ENCODE measurements at places on chromosomes 4 and X. TPM values are rescaled to one million over a fixed set of nuclear protein-coding genes. Genes with fewer than 3 reads are reported as not detected.

GPC3 gene
- total RNA-seq = 271 TPM

XPNPEP2 gene
- total RNA-seq = 4.2 TPM

EFHC2 gene
- 0.27 TPM for total RNA-seq

ATP2B3 gene
- total RNA-seq = 0.18 TPM

FAM47E gene
- 1.9 TPM for total RNA-seq

DNA sequence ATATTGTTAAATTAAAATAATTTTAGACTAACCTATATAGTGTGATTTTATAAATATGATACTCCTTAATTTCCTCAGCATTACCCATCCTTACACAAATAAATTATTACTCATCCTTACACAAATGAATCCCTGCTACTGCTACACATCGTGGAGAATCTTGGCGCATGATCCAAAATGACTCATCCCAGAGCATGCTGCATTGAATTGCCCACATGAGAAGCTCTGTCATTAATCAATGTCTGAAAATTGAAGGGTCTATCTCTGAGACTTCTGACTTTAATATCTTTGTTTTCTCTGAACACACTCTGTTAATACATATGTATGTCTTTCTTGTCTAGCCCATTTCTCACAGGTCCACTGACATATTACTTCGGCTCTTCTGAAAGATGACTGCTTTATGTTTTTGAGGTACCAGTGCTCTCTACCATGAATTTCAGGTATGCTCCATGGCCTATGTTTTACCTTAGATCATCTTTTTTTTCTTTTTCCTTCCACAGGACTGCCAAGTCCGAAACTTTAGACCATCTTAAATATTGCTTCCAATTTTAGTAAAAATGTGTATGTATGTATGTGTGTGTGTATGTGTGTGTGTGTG, 15.7 kb upstream of the DUSP21 start:
- H3K36me3 ChIP-seq = no peaks in the 10 kb centered on the region
- no peaks in the 10 kb centered on the region for H3K27me3 ChIP-seq

DNA sequence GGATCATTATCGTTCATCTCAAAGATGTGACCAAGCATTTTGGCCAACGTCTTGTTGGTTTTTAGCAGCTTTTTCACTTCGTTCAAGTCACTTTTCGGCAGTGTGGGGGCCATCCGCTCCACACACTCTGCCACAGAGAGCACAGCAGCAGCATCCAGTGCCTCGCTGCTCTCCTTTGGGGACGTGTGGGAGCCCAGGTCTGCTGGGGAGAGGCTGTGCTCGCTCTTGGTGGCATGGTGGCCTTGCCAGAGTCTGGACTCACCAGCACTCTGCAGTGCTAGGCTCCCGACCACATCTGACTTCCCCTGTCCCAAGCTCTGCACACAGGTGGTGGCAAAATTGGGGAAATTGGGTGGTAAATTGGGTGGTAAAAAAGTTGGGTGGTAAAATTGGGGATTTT, 50.6 kb downstream of the GPR50 start:
- H3K27me3 ChIP-seq = peaks cover 12% of the 10 kb centered on the region
- no peak for DNase-seq
- no peak overlapping the region for H3K4me3 ChIP-seq
- H3K27ac ChIP-seq = no peak overlapping the region
- no peaks in the 10 kb centered on the region for H3K36me3 ChIP-seq
- H3K4me1 ChIP-seq = no peaks in the 10 kb centered on the region

GRCh38 chrX:115533485-115533884, 27.5 kb upstream of the PLS3 start:
- H3K36me3 ChIP-seq = no peaks in the 10 kb centered on the region
- H3K4me1 ChIP-seq = no peaks in the 10 kb centered on the region
- H3K27ac ChIP-seq = peak overlapping the region; percentile 31
- peak; percentile 30 for DNase-seq
- no peak overlapping the region for H3K4me3 ChIP-seq

GRCh38 chr4:54737421-54737820, 79.7 kb downstream of the KIT start:
- no peaks in the 10 kb centered on the region for H3K27me3 ChIP-seq
- DNase-seq = peak; percentile 38
- H3K4me3 ChIP-seq = no peak overlapping the region
- H3K36me3 ChIP-seq = no peaks in the 10 kb centered on the region
- H3K27ac ChIP-seq = no peak overlapping the region

GRCh38 chrX:42127563-42127962, 204.2 kb upstream of the CASK start:
- no peaks in the 10 kb centered on the region for H3K36me3 ChIP-seq
- peaks cover 7% of the 10 kb centered on the region for H3K27me3 ChIP-seq
- DNase-seq = peak; percentile 39
- no peak overlapping the region for H3K27ac ChIP-seq

GRCh38 chr4:160450876-160451275, 1348.0 kb downstream of the RAPGEF2 start:
- no peaks in the 10 kb centered on the region for H3K27me3 ChIP-seq
- H3K27ac ChIP-seq = no peak overlapping the region
- DNase-seq = no peak

- H3K27me3 ChIP-seq = peaks cover 16% of the 10 kb centered on the region
- no peak for DNase-seq
- H3K4me3 ChIP-seq = no peak overlapping the region
- no peak overlapping the region for H3K27ac ChIP-seq
Observed at GRCh38 chrX:45445745-45446412, 245.2 kb upstream of the DIPK2B start.

GRCh38 chr4:36516522-36517095, 235.2 kb downstream of the DTHD1 start:
- H3K4me1 ChIP-seq = no peaks in the 10 kb centered on the region
- no peaks in the 10 kb centered on the region for H3K36me3 ChIP-seq
- H3K4me3 ChIP-seq = no peak overlapping the region
- no peak for DNase-seq
- no peak overlapping the region for H3K27ac ChIP-seq

GRCh38 chr4:109826719-109827118, 1.1 kb upstream of the RRH start:
- peaks cover 7% of the 10 kb centered on the region for H3K36me3 ChIP-seq
- H3K27ac ChIP-seq = no peak overlapping the region
- H3K4me1 ChIP-seq = no peaks in the 10 kb centered on the region
- DNase-seq = peak; percentile 27
- no peak overlapping the region for H3K4me3 ChIP-seq

DNA sequence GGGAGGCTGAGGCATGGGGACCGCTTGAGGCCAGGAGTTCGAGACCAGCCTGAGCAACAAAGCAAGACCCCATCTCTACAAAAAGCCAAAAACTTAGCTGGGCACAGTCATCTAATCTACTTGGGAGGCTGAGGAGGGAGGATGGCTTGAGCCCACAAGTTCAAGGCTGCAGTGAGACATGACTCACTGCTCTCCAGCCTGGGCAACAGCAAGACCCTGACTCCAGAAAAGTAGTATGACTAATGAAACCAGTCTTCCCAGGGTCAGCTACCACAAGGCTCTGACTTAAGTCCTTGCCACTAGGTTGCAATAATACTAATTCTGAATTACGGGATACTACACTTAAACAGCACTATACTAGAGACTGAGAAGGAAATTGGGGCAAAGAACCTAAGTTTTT, 33.1 kb downstream of the ERVMER34-1 start:
- peaks cover 11% of the 10 kb centered on the region for H3K4me1 ChIP-seq
- H3K27me3 ChIP-seq = no peaks in the 10 kb centered on the region
- no peak overlapping the region for H3K4me3 ChIP-seq
- DNase-seq = no peak

DNA sequence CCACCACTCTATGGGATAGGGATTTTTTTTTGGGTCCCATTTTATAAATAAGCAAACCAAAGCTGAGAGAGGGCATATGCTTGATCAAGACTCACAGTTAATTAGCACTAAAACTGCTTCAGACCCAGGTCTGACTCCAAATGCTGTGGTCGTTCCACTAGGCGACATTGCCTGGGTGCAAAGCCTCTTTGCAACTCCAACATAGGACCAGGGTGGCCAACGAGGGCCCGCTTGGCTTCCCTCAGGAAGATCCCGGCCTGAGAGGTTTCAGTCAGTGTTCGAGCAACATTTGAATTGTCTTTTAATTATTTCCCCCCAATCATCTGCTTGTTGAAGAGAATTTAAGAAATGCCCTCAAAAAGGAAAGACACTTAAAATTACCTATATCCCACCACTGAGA, 11.2 kb downstream of the PJA1 start:
- H3K4me3 ChIP-seq = no peak overlapping the region
- DNase-seq = no peak
- no peak overlapping the region for H3K27ac ChIP-seq
- peaks cover 30% of the 10 kb centered on the region for H3K4me1 ChIP-seq
- no peaks in the 10 kb centered on the region for H3K36me3 ChIP-seq
- peaks cover 50% of the 10 kb centered on the region for H3K27me3 ChIP-seq

DNA sequence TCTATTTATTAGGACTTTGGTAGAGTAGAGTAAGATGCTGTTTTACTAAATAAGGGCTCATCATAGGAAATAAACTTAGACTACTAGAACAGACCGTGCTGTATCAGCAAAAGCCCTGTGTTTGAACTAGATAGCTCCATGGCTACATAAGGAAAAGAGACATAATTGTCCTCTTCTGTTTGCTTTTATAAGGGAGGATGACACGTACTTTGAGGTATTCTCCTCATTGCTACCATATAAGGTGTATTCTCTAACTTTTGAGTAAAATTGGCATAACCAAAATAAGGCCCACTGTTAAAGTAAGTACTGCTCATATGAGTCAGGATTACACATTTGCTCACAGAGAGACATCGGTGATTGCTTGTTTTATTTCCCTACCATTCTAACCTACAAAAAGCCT, 64.3 kb downstream of the PDLIM5 start:
- no peak overlapping the region for H3K4me3 ChIP-seq
- H3K27me3 ChIP-seq = no peaks in the 10 kb centered on the region
- H3K36me3 ChIP-seq = no peaks in the 10 kb centered on the region
- no peak overlapping the region for H3K27ac ChIP-seq

DNA sequence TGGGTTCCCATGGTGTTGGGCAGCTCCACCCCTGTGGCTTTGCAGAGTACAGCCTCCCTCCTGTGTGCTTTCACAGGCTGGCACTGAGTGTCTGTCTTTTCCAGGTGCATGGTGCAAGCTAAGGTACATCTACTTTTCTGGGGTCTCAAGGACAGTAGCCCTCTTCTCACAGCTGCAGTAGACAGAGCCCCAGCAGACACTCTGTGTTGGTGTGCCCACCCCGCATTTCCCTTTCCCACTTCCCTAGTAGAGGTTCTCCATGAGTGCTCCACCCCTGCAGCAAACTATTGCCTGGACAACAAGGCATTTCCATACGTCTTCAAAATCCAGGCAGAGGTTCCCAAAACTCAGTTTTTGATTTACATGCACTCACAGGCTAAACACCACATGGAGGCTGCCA, 143.0 kb downstream of the TECRL start:
- H3K27ac ChIP-seq = no peak overlapping the region
- DNase-seq = no peak
- no peaks in the 10 kb centered on the region for H3K36me3 ChIP-seq
- H3K4me1 ChIP-seq = no peaks in the 10 kb centered on the region
- H3K27me3 ChIP-seq = no peaks in the 10 kb centered on the region

GRCh38 chrX:71302461-71303213, 1.1 kb downstream of the ITGB1BP2 start:
- no peak for DNase-seq
- no peaks in the 10 kb centered on the region for H3K27me3 ChIP-seq
- peak overlapping the region; percentile 40 for H3K4me3 ChIP-seq
- no peaks in the 10 kb centered on the region for H3K4me1 ChIP-seq
- H3K27ac ChIP-seq = peak overlapping the region; percentile 77

GRCh38 chr4:85452058-85452731, 22.8 kb upstream of the ARHGAP24 start:
- H3K27ac ChIP-seq = peak overlapping the region; percentile 43
- H3K27me3 ChIP-seq = no peaks in the 10 kb centered on the region
- peaks cover 7% of the 10 kb centered on the region for H3K4me1 ChIP-seq

DNA sequence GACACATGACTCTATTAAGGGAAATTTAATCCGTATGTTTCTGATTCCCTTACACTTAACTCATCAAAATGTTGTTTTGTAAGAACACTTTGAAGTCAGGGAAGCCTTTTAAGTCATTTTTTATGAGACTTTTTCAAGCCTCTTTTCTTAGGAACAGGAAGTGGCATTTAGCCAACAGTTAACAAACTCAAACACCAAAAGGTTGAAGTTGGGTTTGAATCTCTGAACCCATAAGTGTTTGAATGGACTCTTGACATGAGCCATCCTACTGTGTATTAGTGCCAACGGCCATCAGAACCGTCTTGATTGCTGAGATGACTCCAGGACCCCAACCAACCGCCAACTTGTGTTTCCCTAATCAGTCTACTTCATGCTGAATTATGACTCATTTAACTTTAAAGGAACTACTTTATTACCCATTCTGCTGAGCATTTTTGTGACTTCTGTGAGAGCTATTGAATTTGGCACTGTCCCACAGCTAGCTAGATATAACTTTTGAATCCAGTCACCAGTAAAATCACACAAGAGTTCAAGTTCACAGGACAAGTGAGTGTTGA, 209.1 kb upstream of the FAT1 start:
- H3K36me3 ChIP-seq = no peaks in the 10 kb centered on the region
- no peaks in the 10 kb centered on the region for H3K27me3 ChIP-seq
- peaks cover 9% of the 10 kb centered on the region for H3K4me1 ChIP-seq
- H3K4me3 ChIP-seq = no peak overlapping the region
- no peak overlapping the region for H3K27ac ChIP-seq
- DNase-seq = no peak

GRCh38 chr4:87055311-87055710, 120.5 kb downstream of the AFF1 start:
- no peaks in the 10 kb centered on the region for H3K36me3 ChIP-seq
- no peak for DNase-seq
- no peaks in the 10 kb centered on the region for H3K27me3 ChIP-seq
- peaks cover 16% of the 10 kb centered on the region for H3K4me1 ChIP-seq

- DNase-seq = peak; percentile 27
- H3K27ac ChIP-seq = no peak overlapping the region
- no peak overlapping the region for H3K4me3 ChIP-seq
- no peaks in the 10 kb centered on the region for H3K4me1 ChIP-seq
- H3K27me3 ChIP-seq = no peaks in the 10 kb centered on the region
Observed at GRCh38 chr4:40205259-40206198, 8.7 kb downstream of the RHOH start.

- no peak overlapping the region for H3K27ac ChIP-seq
- no peaks in the 10 kb centered on the region for H3K27me3 ChIP-seq
- H3K4me3 ChIP-seq = no peak overlapping the region
- H3K4me1 ChIP-seq = no peaks in the 10 kb centered on the region
- no peak for DNase-seq
Observed at GRCh38 chr4:172978848-172979247, 189.8 kb upstream of the GALNT7 start.

- peaks cover 4% of the 10 kb centered on the region for H3K36me3 ChIP-seq
- peaks cover 7% of the 10 kb centered on the region for H3K27me3 ChIP-seq
- H3K27ac ChIP-seq = no peak overlapping the region
- H3K4me1 ChIP-seq = no peaks in the 10 kb centered on the region
- H3K4me3 ChIP-seq = no peak overlapping the region
Observed at GRCh38 chrX:72620550-72621145, 48.0 kb upstream of the HDAC8 start.

DNA sequence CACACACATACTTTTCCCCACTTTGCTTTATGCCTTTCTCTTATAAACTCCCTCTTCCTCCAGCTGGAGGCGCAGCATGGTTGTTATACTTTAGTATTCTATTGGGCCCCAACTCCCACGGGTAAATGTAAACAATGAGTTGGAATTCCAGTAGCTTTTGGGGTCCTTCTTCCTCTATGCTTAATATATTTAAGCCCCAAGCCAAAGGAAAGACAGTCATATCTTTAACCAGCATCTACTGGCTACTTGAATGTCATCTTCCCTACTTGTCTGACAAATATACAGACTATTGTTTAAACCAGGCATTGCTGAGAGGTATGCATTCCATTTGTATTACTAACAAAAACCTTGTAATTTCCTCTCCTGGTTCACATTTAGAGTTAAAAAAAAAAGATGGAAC, 72.9 kb downstream of the WDR19 start:
- no peaks in the 10 kb centered on the region for H3K27me3 ChIP-seq
- H3K27ac ChIP-seq = peak overlapping the region; percentile 2
- no peaks in the 10 kb centered on the region for H3K4me1 ChIP-seq
- no peak for DNase-seq
- H3K4me3 ChIP-seq = no peak overlapping the region
- peaks cover 5% of the 10 kb centered on the region for H3K36me3 ChIP-seq

All from muscle of leg (tissue), 16 donors.